ENCODE measurements at places on chromosomes 7 and 10. TPM values are rescaled to one million over a fixed set of nuclear protein-coding genes. Genes with fewer than 3 reads are reported as not detected.

DNA sequence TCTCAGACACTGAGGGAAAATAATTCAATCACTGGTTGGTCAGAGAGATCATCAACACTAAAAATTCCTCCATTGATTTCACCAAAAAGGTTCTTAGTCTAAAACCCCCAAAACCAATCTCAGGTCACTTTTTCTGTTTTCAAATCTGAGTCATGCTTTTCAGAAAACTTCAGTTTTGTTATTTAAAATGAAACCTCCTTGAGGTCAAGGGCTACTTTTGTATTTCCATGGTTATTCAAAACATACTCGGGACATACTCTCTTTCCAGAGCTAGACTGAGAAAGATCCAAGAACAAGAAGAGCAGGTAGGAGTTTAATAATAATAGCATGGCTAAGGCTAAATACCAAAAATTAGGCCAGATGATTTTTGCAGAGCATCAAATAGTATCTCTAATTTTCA, 152.8 kb downstream of the SDHAF3 start:
- H3K4me3 ChIP-seq: no peak overlapping the region
- no peaks in the 10 kb centered on the region for H3K4me1 ChIP-seq
- DNase-seq: no peak
- no peaks in the 10 kb centered on the region for H3K27me3 ChIP-seq
- H3K27ac ChIP-seq: no peak overlapping the region
- no peaks in the 10 kb centered on the region for H3K36me3 ChIP-seq

DNA sequence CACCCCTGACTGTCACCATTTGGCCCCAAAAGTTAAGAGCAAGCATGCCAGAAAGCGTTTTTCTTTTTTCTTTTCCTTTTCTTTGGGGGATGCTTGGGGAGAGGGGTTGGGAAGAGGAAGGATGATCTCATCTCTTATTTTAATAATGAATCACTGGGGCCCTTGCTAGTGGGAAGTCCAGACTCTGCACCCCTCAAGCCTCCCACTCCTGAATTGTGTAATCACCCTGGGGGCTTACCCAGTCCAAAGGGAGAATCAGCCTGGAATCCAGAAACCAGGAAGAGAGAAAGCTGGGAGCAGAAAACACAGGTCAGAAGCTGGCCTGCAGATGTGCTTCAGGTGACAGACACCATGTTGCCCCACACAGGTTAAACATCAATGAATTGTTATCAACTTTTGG, 14.7 kb upstream of the HABP2 start:
- H3K27ac ChIP-seq: no peak overlapping the region
- H3K4me1 ChIP-seq: peaks cover 7% of the 10 kb centered on the region
- DNase-seq: no peak
- no peaks in the 10 kb centered on the region for H3K36me3 ChIP-seq
- H3K27me3 ChIP-seq: no peaks in the 10 kb centered on the region

- H3K36me3 ChIP-seq: peaks cover 62% of the 10 kb centered on the region
- no peak for DNase-seq
- peak overlapping the region; percentile 45 for H3K27ac ChIP-seq
- H3K4me1 ChIP-seq: peaks cover 39% of the 10 kb centered on the region
- H3K27me3 ChIP-seq: no peaks in the 10 kb centered on the region
Observed at GRCh38 chr10:73871295-73872189, 2.8 kb downstream of the CAMK2G start.

DNA sequence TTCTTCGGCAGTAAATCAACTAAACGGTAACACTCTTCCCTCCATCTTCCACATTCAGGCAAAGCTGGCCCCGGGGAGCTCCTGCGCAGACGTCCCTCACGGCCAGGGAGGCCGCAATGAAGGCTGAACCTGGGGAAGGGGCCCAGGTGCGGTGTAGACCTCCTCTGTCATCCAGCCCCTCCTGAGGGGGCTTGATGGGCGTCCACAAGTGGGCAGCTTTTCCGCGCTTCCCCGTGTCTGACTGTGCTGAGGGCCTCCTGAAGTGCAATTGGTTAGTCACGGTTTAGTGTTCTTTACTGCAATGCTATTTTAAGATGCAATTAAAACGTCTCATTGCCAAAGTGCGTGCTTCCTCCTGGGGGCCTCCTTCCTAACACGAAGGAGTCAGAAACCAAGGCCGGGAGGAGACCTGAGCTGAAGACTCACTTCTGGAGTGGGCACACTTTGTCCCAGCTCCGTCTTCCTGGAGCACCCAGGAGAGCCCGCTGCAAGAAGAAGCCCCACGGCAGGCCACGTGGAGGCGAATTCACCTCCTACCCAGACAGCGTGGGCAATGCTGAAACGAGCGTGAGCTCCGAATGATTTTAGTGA, 173.3 kb downstream of the ELFN1 start:
- no peak for DNase-seq
- H3K36me3 ChIP-seq: no peaks in the 10 kb centered on the region
- H3K4me1 ChIP-seq: no peaks in the 10 kb centered on the region
- no peaks in the 10 kb centered on the region for H3K27me3 ChIP-seq
- H3K27ac ChIP-seq: no peak overlapping the region
- H3K4me3 ChIP-seq: no peak overlapping the region

GNAT3 gene
- not detected for total RNA-seq

DNA sequence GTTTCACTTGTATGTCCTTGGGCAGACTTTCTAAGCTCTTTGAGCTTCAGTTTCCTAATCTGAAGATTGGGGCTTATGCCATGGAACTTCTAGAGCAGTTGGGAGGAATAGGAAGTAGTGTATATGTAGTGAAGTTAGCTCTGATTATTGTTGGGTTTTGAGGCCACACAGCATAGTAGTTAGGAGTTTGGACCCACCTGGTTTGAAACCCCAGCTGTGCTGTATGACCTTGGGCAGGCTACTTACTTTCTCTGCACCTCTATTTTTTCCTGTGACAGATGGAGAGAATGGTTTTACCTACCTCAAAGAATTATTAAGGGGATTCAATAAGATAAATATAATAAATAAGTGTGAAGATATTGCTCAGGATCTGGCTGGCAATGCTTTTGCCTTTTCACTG, 61.4 kb upstream of the ADRB1 start:
- H3K27me3 ChIP-seq: no peaks in the 10 kb centered on the region
- H3K4me1 ChIP-seq: peaks cover 14% of the 10 kb centered on the region

GRCh38 chr10:71236286-71236685, 23.9 kb downstream of the UNC5B start:
- no peaks in the 10 kb centered on the region for H3K27me3 ChIP-seq
- no peak for DNase-seq
- no peak overlapping the region for H3K4me3 ChIP-seq
- H3K4me1 ChIP-seq: peaks cover 80% of the 10 kb centered on the region

DNA sequence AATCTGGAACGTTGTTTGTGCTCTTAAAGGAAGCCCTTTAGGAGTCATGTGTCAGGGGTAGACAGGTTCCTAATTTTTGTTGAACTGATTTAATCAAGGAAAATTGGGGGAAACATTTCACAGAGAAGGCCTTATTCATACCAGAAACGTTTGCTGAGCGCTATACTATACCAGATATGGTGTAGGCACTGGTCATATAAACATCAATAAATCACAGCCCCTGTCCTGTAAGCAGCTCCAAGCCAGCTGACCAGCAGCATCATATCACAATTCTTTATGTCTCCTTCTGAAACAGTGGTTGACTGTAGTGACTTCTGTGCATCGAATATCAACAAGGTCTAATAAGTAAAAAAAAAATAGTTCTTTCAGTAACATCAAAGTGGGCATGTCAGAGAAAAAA, 1.1 kb downstream of the TMEM178B start:
- H3K4me3 ChIP-seq: no peak overlapping the region
- H3K27ac ChIP-seq: no peak overlapping the region
- H3K4me1 ChIP-seq: peaks cover 24% of the 10 kb centered on the region
- H3K27me3 ChIP-seq: no peaks in the 10 kb centered on the region
- no peak for DNase-seq

DNA sequence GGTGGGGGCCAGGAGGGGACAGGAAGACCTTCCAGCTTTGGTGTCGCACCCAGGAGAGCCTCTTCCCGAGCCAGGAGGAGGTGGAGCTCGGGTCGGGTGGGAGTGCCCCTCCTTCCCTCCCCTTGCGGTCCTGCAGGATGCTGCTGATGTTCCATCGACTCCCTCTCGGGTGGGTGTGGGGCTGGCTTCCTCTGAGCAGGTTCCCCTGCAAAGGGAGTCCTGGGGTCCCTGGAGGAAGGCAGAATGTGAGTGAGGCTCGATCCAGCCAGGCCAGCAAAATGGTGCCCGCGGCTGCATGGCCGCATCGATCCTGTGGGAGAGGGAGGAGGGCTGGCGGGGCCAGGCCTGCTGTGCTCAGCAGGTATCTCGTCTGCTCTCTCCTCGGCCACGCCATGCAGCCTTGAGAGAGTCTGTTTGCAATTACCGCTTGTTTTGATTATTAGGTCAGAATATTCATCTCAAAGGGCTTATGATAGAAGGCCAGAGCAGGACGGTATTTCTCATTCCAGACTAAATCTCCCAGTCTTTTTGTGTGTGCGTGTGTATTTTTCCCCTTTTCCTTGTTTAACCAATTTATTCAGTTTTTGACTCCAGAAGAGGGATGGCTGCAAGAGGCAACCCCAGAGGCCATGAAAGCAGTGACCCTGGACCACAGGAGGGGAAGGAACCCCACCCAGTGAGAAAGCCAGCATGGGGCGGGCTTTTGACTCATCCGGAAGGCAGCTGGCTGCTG, 137.3 kb upstream of the ZMIZ1 start:
- no peaks in the 10 kb centered on the region for H3K27me3 ChIP-seq
- H3K4me1 ChIP-seq: peaks cover 22% of the 10 kb centered on the region
- H3K27ac ChIP-seq: peak overlapping the region; percentile 9
- H3K36me3 ChIP-seq: no peaks in the 10 kb centered on the region
- H3K4me3 ChIP-seq: no peak overlapping the region
- DNase-seq: no peak

TAS2R3 gene
- total RNA-seq: 0.35 TPM

CPA2 gene
- total RNA-seq: not detected

PLPP4 gene
- total RNA-seq: not detected

All from esophagus squamous epithelium (tissue), 5 donors.